T-helper 2 cell treated with Interferon-gamma antibody and Interleukin-4, amounts not matched to agents 100 ng/mL and 5 ng/mL, for 36 hours (primary cell): ENCODE measurements at places on chromosomes 4 and X. TPM values are rescaled to one million over a fixed set of nuclear protein-coding genes. Genes with fewer than 3 reads are reported as not detected.

The ASMT gene
- total RNA-seq = 0.20 TPM in 1 of 2 replicates, not detected in the other

The F11 gene
- not detected in 2 replicates for total RNA-seq

The CITED1 gene
- 1.4 TPM in 1 of 2 replicates, not detected in the other for total RNA-seq

The ARL13A gene
- not detected in 2 replicates for total RNA-seq

The MAGEA10 gene
- not detected in 2 replicates for total RNA-seq

The CD99 gene
- 375 and 387 TPM in 2 replicates for total RNA-seq

The KLHL4 gene
- not detected in 2 replicates for total RNA-seq
